ENCODE measurements at places on chromosomes 12 and 14.

DNA sequence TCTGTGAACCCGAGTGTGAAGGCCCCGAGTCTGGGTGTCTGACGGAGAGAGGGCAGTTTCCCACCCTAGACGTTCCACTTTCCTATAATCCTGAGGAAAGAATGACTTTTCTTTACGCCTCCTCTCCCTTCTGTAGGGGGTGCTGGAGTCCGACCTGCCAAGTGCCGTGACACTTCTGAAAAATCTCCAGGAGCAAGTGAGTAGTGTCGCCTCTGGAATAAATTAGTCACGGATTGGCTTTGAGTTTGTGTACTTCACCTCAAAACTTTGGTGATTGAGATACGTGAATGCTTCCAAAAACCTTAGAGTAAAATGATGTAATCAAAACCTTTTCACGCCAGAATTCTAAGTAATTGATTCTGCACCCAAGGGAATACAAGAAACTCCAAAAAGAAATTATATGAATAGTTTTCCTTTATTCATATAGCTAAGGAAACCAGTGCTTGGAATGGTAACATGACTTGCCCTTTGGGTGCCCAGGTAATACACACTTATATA lies 452 bp downstream of the NGDN start:
- no peak for DNase-seq

DNA sequence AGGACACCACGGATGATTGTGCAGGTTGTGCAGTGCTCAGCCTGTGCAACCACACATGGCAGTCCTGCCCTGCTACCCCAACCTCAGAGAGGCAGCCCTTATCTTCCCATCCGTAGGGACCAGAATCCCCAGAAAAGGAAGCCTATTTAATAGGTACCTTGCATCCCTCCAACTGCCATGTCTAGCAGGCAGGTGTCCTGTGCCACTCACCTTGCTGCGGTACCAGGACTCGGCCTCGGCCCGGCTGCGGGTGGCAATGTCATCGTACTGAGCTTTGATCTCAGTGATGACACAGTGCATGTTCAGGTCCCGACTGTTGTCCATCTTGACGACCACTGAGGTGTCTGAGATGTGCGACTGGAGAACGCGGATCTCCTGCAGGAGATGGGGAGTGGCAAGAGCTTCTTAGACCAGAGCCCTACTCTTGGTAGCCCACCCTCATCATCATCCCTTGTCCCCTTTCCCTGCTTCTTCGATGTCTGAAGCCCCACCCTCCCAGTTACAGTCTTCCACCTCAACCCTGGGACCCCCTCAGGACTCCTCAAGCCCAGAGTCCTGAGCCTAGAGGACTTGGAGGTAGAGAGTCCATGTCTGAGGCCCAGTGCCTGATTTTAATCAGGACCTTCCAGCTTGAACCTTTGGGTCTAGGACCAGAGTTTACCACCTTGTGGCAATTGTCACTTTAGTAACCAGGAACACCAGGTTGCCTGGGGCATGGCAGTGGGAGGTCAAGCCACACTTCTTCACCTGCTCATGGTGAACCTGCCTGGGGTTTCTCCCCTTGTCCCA lies 20.5 kb downstream of the KRT7 start:
- no peak for DNase-seq

DNA sequence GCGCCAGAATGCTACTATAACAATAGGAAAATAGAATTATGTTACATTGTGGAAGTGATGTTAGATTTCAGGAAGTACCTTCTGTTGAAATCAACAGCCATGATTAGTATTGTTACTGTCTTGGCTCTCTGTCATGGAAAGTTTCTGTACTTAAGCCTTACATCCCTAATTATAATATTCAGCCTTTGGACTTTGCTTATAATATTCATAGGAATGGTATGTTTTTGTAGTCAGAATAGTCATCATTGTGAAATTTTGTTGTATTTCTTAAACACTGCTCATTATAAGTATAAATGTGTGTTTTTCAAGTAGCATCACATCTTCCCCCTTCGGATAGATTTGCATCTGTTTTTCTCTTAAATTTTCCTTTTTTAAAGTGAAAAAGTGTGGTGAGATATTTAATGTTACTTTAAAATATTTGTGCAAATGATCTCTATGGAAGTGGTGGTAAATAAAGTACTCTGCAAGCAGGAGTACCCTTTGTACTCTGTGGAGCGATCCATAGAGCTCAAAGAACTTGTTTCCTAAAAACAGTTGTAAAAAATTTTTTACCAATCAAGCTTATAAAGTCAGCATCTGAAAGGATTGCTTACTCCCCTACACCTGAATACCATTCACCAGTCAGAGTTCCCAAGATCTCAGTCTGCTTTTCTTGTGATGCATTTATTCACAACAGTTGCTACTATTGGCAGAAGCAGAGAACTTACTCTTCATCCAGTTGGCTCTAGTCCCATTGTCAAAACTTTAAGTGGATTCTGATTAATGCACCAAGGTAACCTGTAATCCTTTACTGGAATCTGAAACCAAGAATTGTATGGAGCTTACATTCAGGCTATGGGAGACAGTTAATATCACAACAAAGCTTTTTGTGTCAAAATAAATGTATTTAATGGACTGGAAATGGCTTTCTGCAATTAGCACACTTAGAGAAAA lies 87.8 kb downstream of the RIC8B start:
- peak; percentile 64 for DNase-seq

- DNase-seq, result no peak
Measured at GRCh38 chr12:71107936-71108335, 49.9 kb downstream of the TSPAN8 start.

DNA sequence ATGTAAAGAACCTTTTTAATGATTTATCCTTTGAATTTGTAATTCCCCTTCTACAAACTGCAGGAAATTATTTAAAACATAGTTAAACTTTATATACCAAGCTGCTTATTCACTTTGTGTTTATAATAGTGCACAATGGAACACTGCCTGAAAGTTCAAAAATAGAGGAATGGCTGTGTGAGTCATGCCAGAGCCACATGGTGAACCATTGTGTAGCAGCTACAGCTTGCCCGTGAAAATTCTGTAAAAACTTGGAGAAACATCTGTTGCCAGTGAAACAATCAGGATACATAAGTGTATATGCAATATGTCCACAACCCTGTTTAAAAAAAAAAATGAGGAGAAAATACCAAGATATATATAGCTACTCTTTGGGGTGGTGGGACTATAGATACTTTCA lies 59.5 kb downstream of the VEZT start:
- DNase-seq, result peak; percentile 39

- peak; percentile 21 for DNase-seq
Measured at GRCh38 chr12:111330800-111331752, 37.8 kb downstream of the PHETA1 start.

- peak; percentile 45 for DNase-seq
Measured at GRCh38 chr14:55388160-55388559, 23.5 kb downstream of the ATG14 start.

- no peak for DNase-seq
Measured at GRCh38 chr14:68702578-68702977, 90.3 kb downstream of the ZFP36L1 start.

GRCh38 chr14:85528897-85529631 lies 880 bp upstream of the FLRT2 start:
- no peak for DNase-seq

GRCh38 chr14:75393794-75394193 lies 34.0 kb upstream of the JDP2 start:
- no peak for DNase-seq

- no peak for DNase-seq
Measured at GRCh38 chr12:2615665-2616402, 178.9 kb upstream of the FKBP4 start.

- DNase-seq, result no peak
Measured at GRCh38 chr14:73634011-73634833, 10.6 kb upstream of the DNAL1 start.

DNA sequence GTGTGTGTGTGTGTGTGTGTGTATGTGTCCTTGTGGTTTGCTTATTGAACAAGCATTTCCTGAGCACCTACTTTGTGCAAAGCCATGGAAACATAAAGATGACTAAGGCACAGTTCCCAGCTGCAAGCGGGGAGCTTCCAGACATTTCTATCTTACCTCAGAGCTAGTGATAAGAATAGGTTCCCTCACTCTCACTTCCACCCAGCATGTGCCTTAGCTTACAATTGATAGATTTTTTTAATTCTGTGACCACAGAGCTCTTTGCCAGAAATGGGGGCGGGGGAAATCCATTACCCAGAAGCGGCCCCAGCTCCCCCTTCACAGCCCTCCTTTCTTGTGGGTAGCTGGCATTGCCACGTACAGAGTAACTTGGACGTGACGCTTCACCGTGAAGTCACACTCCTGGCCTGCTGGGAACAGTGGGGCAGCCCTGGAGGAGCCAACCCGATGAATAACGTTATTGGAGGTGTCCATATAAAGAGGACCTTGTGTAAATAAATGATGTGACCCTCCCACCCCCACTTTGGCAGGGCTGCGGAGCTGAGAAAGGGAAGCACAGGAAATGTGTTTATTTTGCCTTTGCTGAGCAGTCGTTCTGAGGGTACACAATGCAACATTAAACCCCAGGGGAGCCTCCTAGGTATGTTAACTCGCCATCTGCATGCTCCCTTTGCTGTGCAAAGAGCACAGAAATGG lies 238.9 kb downstream of the CHST11 start:
- DNase-seq, result peak; percentile 63

- no peak for DNase-seq
Measured at GRCh38 chr14:65382586-65382985, 29.9 kb upstream of the FUT8 start.

GRCh38 chr14:68561531-68562007 lies 231.3 kb downstream of the ZFP36L1 start:
- no peak for DNase-seq

- DNase-seq, result no peak
Measured at GRCh38 chr12:106956048-106956578, 406 bp downstream of the TMEM263 start.

DNA sequence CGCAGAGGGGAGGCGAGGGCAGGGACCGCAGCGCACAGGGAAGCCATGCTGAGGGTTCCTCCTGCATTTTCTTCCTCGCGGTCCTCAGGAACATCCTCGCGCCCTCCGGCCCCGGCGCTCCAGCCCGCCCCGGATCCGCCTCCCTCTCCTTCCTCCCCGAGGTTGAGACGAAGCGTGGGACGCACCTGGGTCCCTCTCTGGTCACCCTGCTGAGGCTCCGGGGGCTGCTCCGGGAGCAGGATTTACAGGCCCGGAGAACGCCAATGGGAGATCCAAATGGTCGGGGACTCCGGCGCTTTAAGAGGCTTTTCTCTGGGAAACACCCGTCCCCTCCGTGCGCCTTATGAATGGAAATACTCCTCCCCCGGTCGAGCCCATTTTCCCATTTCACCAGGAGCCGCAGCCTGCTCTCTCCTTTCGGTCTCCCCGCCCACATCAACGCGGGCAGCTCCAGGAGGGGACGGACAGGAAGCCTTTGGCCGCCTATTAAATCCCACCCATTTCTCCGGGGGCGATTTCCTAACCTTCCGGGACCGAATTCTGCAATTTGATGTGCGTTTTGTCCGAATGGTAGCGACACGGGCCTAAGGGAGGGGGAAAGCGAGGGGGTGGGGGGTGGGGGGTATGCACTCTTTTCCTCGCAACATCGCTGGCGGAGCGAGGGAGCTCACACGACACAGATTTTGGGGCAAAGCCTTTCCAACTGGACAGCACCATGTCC lies at the start of gene UNC79:
Gene UNC79, plus strand, starts transcription at position 625 of the 721 bp plus-strand sequence. Its CDS starts 91 bp downstream, at position 716.
- no peak for DNase-seq

DNA sequence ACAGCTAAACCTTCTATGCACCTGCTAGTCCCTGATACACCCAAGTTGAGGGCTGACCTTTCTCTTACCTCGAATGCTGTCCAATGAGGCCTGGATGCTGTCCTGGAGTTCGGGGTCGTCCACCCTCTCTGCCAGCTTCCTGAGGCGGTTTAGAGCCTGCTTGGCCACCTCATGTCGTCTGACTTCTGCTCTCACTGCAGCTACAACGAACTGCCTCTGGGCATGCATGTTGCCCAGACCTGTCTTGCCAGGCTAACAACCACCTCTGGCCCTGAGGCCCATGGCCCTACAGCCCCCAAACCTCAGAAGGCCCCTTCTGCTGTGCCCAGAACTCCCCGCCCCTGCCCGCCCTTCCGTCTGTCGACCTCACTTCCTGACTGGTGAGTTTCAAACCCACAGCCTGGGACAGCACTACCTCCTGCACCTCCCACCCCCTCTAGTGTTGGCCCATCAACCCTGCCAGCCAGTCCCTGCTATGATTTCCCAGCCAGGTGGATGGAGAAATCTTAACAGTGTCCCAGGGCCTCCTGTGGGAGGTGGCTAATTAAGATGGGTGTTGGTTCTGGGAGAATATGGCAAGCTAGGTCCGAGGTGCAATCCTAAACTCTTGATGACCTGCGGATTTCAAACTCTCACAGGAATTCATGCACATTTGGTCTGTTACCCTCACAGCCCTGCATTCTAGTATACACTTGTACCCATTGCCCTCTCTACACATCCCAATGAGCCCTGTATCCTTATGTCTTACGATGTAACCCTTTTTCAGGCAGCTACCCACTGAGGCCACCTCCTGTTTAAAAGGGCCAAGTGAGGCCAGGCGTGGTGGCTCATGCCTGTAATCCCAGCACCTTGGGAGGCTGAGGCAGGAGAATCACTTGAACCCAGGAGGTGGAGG lies 2.7 kb upstream of the TSPAN31 start:
- no peak for DNase-seq

DNA sequence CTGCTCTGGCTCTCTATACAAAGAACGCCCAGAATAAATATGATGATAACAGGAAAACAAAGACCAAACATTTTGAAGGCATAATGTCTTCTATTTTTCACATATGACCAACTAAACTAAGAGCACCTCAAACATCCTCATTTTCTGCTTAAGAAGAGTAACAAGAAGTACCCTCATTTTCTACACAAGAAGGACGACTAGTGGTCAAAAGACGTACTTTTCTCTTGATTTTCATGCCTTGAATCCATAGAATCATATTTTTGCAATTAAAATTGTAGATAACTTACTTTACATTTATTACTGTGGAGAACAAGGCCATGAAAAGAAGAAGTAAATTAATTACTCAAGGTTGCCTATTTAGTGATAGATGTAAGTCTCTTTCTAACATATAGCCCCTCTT lies 358.6 kb downstream of the DUSP6 start:
- peak; percentile 48 for DNase-seq

- DNase-seq, result no peak
Measured at GRCh38 chr12:9646794-9647781, 22.4 kb upstream of the CLEC2D start.

GRCh38 chr12:5768581-5769196 lies 176.4 kb downstream of the ANO2 start:
- no peak for DNase-seq

GRCh38 chr14:31965071-31965734 lies 111.9 kb upstream of the ARHGAP5 start:
- DNase-seq, result no peak

DNA sequence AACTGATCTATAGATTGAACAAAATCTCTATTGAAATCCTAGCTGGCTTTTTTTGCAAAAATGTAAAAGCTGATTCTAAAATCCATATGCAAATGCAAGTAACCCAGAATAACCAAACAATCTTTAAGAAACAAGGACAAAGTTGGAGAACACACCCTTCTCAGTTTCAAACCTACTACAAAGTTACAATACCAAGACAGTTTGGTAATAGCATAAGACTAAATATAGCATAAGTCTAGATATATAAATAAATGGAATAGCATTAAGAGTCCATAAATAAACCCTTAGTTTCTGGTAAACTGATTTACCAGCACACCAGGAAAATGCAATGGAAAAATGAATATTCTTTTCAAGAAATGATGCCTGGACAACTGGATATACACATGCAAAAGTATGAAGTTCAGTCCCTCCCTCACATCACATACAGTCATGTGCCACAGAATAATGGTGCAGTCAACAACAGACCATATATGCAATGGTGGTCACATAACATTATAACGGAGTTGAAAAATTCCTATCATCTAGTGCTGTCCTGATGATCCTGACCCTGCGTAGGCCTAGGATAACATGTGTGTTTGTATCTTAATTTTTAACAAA lies 94.5 kb upstream of the GRIN2B start:
- no peak for DNase-seq

Measured in AG09309 (cell line).